ENCODE measurements at places on chromosomes 11 and 22.

DNA sequence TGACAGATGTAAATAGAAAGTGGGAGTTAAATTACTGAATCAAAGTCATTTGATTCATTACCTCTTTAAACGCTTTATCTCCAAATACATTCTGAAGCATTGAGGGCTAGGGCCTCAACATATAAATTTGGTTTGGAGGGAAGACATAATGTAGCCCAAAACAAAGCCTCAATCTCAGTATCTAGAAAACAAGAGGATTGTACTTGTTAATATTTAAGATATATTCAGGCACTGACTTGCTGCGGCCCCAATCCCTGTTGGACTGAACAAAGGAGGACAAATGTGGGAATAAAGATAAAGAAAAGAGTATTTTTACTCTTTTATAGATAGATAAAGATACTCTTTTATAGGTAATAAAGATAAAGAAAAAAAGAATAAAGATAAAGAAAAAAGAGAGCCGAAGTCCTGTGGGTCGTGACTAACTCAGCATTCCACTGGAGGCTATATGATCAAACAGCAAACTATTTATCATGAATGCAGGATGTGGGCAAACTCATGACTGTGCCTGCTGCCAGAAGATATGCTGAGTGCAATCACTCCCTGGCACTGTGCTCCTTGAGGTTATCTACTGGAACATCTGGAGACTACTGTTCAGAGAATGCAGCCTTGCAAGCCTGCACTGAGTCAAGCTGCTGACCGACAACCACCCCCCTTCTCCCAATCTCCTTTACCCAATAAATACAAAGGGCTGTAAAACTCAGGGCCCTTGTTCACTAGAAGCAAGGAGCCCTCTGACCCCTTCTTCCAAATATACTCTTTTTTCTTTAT lies 6.9 kb downstream of the OR10V1 start:
- peak; percentile 95 for DNase-seq

GRCh38 chr11:132595711-132596134 lies 936.6 kb downstream of the OPCML start:
- DNase-seq, result no peak

- DNase-seq, result peak; percentile 72
Observed at GRCh38 chr22:45268958-45269844, 15.5 kb upstream of the UPK3A start.

DNA sequence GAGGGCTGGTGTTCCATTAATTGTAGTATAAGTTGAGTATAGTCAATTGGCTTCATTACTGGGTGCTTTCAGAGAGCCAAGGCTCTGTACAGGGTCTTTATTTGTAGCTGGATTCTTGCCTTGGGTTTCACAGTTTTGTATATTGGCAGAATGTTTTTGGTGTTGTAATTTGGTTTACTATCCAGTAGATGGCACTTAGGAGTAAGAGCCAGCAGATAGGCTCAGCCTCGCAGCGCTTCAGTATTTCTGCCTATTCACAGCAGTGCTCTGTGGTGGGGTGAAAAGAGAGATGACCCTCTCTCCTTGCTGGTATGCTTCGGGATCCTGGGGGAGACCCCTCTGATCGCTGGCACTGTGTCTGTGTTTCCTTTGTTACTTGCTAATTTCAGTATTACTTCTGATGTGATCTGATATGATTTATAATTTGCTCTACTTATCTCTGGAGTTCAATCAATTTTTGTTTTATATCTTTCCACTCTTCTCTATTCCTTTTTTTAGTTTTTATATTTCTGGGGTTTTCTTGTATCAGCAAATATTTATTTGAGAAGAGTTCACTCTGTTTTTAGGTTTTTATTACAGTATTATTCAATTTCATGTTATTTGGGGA lies 52.2 kb downstream of the ANO5 start:
- DNase-seq, result peak; percentile 50

DNA sequence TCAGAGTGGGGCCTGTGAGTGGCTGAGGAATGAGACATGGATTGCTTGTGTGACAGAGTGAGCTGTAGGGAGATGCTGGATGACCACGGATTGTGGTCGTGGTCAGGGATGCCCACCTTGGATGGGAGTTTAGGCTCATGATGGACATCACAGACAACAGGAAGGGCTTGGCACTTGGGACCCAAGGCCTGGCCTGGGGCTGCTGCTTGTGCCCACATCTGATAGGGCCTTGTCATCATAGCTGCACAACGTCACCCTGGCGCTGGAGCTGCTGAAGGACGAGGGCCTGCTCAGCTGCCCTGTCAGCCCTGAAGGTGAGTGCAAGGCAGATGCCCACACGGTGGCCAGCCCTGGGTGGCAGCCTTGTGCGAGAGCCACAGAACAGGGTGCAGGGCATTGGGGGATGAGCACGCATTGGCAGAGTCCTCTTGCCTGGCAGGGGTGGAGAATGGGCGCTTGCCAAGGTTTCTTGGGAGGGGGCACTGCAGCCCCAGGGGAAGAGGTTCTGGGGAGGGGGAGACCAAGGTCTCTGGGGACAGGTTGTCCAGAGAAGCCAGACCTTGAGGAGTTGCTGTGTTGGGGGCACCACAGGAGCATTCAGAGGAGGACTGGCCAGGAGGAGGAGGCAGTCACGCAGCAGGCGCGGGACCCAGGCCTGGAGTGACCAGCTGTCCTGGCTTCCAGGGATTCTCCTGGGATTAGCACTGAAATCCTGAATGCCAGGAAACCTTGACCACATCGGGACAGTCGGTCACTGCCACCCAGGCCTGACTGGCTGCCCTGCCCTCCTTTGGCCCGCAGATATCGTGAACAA lies 25.0 kb downstream of the PARVG start:
- no peak for DNase-seq

Data from kidney tubule cell (primary cell).